T-helper 1 cell treated with Interleukin-12 subunit alpha and Interleukin-12 subunit beta and Interleukin-4 antibody, amounts not matched to agents 30 ng/mL and 1 ng/mL, for 36 hours (primary cell): ENCODE measurements at places on chromosomes 13 and 19. TPM values are rescaled to one million over a fixed set of nuclear protein-coding genes. Genes with fewer than 3 reads are reported as not detected.

Gene YIF1B
- 87.4 and 96.2 TPM in 2 replicates for total RNA-seq

Gene ZNF559
- 9.9 and 10.3 TPM in 2 replicates for total RNA-seq

Gene PARP4
- 69.6 and 70.3 TPM in 2 replicates for total RNA-seq

Gene ZNF738
- 7.8 and 9.9 TPM in 2 replicates for total RNA-seq

Gene TUBA3C
- total RNA-seq = not detected in 2 replicates

Gene URAD
- total RNA-seq = not detected in 2 replicates

Gene MBD3L3
- total RNA-seq = not detected in 2 replicates

Gene FUT1
- 0.29 and 0.54 TPM in 2 replicates for total RNA-seq

Gene ZNF134
- total RNA-seq = 13.9 and 18.5 TPM in 2 replicates

Gene ZGLP1
- total RNA-seq = 2.1 and 3.1 TPM in 2 replicates

Gene BEST2
- 0.10 TPM in 1 of 2 replicates, not detected in the other for total RNA-seq
